Stomach (tissue), 19 donors: ENCODE measurements at places on chromosomes 13 and 19. TPM values are rescaled to one million over a fixed set of nuclear protein-coding genes. Genes with fewer than 3 reads are reported as not detected.
A peak's percentile ranks its signal among the peaks of the same experiment; 100 is the strongest.

ZNF723 gene
- total RNA-seq, result not detected

ELAVL3 gene
- 7.2 TPM for total RNA-seq

ARHGAP33 gene
- total RNA-seq, result 73.6 TPM

ZIM2 gene
- not detected for total RNA-seq

IZUMO4 gene
- 3.5 TPM for total RNA-seq

DNA sequence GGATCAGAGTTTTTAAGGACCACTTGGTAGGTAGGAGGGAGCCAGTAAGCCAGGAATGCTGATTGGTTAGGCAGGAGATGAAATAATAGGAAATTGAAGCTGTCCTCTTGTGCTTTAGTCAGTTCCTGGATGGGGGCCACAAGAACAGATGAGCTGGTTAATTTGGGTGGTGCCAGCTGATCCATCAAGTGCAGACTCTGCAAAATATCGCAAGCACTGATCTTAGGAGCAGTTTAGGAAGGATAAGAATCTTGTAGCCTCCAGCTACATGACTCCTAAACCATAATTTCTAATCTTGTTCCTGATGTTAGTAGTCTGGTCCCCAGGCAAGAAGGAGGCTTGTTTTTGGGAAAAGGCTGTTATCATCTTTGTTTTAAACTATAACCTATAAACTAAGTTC lies 117.9 kb upstream of the GPR12 start:
- no peak for DNase-seq

DNA sequence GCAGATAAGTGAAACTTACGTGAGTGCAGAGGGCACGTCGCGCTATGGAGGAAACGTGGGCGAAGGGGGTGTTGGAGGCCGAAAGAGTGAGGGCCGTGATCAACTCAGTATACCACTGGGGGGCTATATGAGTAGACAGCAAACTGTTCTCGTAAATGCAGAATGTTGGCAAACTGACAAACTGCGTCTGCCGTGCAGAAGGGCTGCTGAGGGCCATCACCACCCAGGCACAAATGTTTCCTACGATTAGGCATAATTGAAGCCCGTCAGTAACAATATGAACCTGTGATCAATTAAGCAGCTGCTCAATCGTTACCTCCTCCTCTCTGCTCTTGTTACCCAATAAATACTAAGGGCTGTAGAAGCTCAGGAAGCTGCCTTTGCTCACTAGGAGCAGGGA lies 17.3 kb upstream of the MADCAM1 start:
- no peak for DNase-seq

DNA sequence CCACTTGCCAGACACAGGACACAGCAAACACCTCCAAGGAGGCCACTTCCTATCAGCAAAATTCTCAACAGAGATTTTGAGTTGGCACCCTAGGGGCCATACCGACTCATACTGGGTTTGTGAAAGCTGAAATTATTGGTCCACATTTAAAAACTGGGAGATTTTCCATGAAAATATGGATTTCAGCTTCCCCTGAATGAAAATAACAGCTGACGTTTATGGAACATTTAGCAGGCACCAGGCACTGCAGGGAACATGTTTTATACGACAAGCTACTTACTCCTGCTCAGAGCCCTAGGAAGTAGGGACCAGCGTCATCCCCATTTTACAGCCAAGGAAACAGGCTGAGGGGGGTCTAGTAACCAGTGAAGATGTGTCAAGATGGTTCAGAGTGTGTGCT lies 169.3 kb downstream of the IER2 start:
- no peak for DNase-seq

GRCh38 chr13:85575110-85575509 lies 224.1 kb downstream of the SLITRK6 start:
- no peak for DNase-seq

DNA sequence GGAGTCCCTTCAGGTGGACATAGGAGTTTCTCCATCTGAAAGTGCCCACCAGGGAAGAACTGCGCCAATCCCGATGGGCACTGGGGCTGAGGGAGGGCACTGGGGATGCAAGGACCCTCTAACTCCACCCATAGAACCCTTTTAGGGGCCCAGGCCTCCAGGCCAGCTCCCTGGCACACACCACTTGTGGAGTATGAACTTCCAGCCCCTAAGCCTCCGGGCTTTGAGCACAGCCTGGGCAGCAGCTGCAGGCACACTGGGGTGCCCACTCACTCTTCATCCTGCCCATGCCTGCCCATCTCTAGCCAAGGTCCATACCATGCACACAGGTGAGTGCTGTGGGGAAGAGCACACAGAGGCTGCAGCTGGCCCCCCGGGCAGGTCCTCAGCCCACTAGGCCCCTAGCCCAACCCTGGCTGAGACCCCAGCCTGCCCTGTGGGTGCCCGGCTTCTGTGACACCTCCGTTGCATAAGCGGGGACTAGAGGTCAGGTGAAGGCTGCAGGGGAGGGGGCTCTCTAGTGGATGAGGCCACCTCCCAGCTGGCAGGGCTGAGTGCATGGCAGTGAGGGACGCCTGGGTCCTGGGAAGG lies 14.6 kb upstream of the SLC7A10 start:
- no peak for DNase-seq

DNA sequence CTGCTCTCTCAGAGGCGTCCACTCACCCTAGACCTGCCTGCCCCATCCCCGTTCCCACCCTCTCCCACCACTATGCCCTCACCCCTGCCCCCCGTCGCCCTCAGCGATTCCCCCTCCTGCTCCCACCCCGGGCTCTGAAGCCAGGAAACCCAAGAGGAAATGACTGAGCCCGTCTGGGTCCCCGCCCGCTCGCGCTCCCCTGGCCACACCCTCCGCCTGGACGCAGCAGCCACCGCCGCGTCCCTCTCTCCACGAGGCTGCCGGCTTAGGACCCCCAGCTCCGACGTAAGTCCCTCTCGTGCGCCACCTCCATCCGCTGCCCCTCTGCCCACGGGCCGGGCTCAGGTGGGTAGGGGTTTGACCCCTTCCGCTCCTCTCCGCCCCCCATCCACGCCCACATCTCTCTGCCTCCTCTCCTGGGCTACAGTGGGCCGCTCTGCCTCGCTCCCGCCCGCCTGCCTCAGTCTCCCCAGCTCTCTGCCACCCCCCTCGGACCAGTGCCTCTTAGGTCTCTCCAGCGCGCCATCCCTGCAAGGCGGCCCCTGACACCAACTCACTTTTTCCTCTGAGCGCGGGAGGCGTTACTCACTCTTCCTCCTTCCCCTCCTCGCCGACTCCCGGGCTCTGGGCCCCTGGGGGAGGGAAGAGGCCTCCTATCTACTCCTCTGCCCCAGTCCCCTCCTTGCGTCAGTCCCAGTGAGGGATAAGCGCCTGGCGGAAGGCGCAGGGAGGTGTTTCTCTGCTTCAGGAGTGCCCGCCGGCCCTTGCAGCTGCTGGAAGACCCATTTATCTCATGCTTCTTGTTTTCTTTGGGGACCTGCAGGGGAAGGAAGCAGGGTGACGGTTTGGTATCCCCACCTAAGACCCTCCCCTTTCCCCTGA lies at the start of gene FXYD5:
Gene FXYD5, plus strand, starts transcription at position 211 of the 882 bp plus-strand sequence. CDS start 816 bp downstream, outside the sequence.
- peak; percentile 68 for DNase-seq

DNA sequence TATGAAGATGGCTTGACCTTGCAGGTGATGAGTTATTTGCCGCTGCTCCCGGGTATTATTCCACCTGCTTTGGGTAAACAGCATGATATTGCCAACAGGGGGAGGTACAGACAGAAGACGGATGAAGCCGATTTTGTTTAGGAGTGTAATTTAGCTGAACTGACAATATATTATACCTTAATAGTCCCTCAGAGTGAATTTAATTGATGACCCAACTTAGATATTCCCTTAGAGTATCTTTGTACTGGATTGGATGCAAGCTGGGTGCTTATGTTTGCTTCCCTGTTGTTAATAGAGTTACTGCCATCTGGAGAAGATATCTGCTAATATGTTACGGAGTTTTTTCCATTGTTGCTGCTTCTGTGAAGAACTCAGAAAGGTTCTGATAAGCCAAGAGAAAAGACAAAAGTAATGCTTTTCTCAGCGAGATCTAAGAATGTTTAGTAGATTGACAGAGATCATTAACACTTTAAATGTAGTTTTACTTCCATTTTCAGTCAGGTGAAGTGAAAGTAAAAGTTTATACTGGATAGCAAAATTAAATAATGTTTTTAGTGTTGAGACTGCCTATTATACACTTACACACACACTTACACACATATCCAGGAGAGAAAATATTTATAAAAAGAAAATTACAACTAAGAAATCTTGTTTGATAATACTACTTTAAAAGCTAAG lies 2220.8 kb upstream of the PCDH20 start:
- DNase-seq, result peak; percentile 18

DNA sequence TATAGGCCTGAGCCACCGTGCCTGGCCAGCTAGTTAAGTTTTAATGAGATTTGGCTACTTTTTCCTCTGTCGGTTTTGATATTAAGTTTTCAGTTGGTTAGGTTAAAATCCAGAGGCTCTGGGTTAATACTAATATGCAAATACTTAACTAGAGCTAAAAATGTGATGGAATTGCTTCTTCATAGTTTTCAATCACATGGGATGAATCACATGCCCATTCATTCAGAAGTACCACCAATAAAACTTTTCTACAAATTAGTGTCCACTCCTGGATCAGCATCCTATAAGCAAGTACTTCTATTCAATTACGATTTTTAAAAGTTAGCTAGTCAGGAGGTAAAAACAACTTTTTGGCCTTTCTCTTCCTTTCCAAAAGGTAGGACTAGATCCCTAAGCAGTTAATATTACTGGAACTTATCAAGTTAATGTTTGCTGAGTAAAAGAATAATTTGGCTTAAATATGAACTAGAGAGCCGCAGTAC lies 4.3 kb downstream of the SLC25A30 start:
- no peak for DNase-seq

DNA sequence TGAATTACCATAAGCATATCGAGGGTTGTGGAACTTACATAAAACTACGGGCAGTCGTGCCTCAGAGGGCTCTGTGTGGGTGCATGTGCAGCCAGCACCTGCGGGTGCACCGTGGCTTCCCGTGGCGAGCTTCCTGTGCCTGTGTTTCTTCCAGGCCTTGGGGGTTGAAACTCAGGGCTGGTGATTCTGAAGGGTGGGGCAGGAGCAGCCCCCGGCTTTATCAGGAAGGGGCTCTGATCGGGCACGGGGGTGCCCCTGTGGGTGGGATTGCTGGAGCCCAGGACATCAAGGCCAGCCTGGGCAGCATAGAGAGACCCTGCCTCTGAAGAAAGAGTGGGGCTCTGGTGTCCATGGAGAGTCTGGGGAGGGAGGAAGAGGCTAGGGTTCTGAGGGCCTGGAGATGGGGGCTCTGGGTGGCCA lies 11.1 kb downstream of the ATP4B start:
- DNase-seq, result no peak

DNA sequence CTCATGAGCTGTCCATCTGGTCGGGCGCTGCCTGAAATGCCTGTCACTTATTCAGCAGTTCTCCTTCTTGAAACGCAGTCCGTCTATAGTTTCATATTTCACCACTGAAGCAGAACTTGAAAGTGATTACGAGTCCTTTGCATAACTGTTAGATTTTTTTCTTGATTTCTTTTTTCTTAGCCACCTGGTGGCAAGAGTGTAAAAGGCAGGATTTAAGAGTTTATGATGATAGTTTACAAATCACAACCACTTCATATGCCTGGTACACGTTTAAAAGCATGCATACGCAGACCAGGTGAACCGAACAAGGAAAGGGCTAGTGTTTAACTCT lies 45.8 kb downstream of the GGACT start:
- DNase-seq, result peak; percentile 43

DNA sequence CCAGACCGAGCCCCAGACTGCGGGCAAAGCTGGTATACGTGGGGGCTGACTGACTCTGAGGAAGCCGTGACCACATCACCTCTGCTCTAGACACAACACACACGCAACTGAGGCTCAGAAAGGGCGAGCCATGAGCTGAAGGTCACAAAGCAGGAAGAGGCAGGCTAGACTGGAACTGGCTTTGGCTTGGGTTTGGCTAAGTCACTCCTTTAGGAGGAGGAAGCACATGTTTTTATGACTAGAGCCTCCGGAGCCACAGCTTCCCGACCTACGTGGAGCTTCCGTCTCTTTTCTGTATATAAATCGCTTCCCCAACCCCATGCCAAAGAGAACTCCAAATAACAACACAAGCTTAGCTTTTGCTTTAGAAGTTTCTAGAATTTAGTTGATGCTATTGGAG lies 48.0 kb downstream of the RFX2 start:
- peak; percentile 28 for DNase-seq

DNA sequence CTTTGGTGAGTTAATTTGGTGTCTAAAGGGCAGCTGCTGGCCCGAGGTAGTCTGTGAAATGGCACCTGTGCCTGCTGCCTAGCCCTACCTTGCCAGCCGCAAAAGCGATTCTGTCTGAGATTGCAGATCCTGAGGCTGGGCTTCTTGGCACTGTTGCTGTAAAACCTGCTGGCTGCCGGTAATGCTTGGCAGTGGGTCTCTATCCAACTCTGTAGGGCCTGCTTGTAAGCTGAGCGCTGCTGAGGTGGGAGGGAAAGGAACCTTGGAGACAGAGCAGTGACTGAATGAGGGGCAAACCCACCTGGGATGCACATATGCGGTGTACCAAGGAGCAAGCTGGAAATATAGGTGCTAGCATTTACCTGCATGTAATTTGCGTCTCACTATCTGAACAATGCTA lies 11.7 kb downstream of the LCP1 start:
- DNase-seq, result peak; percentile 44
